Psoas muscle (tissue), 8 donors: ENCODE measurements at places on chromosomes 1 and 21. TPM values are rescaled to one million over a fixed set of nuclear protein-coding genes. Genes with fewer than 3 reads are reported as not detected.

The CFHR1 gene
- not detected for total RNA-seq

The HSF2BP gene
- total RNA-seq: 0.23 TPM

The PCAT6 gene
- 0.60 TPM for total RNA-seq

The KRTAP12-2 gene
- not detected for total RNA-seq

The PLA2G2C gene
- total RNA-seq: not detected

The HDGF gene
- total RNA-seq: 164 TPM

The WNT9A gene
- total RNA-seq: 49.7 TPM

The CACHD1 gene
- 5.8 TPM for total RNA-seq

The TTC39A gene
- 6.0 TPM for total RNA-seq

The SPOCD1 gene
- not detected for total RNA-seq
